ENCODE measurements at places on chromosomes 4 and X.

DNA sequence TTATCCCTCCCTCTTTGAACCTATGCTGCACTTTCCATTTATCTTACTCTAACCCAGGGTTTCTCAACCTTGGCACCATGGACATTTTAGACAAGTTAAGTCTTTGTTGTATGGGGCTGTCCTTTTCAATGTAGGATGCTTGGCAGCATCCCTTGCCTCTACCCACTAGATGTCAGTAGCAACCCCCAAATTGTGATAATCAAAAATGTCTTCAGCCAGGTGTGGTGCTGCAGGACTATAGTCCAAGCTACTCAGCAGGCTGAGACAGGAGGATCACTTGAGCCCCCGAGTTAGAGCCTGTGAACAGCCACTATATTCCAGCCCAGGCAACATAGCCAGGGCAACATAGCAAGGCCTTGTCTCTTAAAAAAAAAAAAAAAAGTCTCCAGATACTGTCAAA lies 7.0 kb downstream of the LRCH2 start:
- DNase-seq, result no peak

DNA sequence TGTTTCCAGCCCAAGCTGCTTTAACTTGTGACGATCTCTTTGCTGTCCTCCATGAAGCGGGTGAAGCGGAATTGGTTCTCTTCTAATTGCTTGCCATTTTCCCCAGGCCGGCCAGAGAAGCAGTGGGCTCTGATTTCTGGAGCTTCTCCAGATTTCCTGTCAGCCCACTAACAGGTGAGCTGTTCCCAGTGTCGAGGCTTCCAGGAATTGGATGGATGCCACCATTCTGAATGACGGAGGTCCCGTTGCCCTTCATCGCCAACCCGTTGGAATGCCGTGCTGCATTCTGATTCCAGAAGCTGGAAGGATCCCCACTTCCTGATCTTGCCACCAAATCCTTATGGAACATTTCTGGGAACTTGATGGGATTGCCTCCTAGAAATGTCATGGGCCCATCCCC lies 31.0 kb downstream of the PAGE1 start:
- no peak for DNase-seq

DNA sequence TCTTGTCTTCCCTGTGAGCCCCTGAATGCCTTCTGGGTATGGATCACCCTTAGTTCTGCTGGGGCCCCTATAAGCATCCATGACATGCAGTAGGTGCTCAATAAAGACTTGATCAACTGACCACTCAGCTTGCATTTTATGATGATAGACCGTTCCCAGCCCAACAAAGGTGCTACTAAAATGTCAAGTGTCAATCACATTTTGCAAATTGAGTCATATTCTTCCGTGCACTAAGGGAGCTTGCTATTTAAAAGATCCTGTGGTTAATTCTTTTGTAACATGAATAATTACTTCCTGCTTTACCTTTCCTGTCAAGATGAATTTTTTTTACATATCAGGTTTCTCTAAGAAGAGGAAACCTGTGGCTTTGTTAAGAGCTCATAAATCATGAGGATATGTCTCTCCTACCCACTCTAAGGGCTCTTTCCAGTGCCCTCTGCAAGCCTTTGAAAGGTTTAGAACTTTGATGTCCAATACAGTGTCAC lies 47.6 kb downstream of the SH3KBP1 start:
- no peak for DNase-seq

DNA sequence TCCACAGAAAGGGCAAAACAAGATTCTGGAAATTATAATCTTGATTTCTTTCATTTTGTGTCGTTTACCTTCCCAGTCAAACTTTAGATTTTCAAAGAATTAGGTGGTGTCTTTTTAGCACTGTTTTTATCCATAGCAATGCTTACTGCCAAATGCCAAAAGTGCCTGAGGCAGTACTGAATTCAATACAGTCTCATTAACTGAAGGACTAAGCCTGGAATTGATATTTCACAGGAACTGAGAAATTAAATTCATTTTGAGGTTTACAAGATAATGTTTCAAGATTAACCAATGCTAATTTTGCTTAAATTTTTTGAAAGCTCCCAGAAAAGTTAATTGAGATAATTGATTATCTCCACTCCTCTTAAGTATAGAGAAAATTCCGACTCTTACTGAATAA lies 68.8 kb upstream of the ARHGAP24 start:
- DNase-seq, result no peak

Data from hypothalamus (tissue), 51 donors.